Activated naive CD4-positive, alpha-beta T cell treated with anti-CD3 and anti-CD28 coated beads for 36 hours (primary cell): ENCODE measurements at places on chromosomes 13 and 19. TPM values are rescaled to one million over a fixed set of nuclear protein-coding genes. Genes with fewer than 3 reads are reported as not detected.

GRCh38 chr13:38730332-38730731 lies 43.5 kb downstream of the FREM2 start:
- no peak for DNase-seq

Gene SERTAD1
- 9.2 TPM for total RNA-seq

DNA sequence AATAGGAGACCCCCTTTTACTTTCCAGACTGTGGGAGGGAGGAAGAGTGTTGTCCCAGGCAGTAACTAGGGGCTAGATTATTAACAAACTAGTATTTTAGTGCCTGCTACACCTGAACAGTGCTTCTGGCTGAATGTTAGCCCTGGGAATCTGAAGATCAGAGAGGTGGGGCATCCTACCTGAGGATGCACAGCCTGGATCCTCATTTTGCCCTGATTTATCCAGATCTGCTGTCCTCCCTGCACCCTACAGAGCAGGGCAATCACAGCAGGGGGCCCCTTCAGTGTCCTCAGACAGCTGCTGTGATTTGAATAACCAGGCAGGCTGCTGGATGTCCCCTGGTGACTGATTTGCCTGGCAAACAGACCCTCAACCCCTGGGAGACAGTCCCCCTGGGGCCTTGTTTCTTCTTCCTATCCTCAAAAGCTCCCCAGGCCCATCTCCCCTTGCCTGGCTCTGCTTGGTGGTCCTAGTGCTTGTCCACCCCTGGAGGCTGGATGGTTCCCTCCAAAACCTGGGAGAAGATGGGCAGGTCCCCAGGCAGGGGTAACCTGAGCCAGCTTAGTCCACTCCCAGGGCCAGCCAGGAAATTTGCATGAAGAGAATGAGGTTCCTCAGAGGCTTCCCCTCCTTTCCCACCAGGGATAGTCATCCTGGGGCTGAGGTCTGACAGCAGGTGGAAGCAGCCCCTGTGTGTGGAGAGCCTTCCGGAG lies at the start of gene OVOL3:
OVOL3 (plus strand) TSS at position 657 of the 713 bp plus-strand sequence. CDS start 60 bp downstream, outside the sequence.
- no peak for DNase-seq

DNA sequence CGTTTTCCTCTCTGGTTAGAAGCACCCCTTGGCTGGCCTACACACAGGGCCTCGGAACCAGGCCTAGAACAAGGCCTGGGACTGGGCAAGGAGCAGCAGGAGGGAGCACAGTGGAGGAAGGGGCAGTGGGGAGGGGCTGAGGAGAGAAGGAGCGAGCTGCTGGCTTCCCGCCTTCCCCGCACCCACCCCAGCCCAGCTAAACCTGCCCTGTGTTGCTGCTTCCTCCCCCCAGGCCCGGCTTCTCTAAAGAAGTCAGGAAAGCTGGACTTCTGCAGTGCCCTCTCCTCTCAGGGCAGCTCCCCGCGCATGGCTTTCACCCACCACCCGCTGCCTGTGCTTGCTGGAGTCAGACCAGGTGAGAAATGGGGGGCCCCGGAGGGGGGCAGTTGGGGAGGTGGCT lies 24.3 kb downstream of the LYL1 start:
- no peak for DNase-seq

Gene DMKN
- total RNA-seq: 0.86 TPM

Gene MEIS3
- total RNA-seq: not detected

DNA sequence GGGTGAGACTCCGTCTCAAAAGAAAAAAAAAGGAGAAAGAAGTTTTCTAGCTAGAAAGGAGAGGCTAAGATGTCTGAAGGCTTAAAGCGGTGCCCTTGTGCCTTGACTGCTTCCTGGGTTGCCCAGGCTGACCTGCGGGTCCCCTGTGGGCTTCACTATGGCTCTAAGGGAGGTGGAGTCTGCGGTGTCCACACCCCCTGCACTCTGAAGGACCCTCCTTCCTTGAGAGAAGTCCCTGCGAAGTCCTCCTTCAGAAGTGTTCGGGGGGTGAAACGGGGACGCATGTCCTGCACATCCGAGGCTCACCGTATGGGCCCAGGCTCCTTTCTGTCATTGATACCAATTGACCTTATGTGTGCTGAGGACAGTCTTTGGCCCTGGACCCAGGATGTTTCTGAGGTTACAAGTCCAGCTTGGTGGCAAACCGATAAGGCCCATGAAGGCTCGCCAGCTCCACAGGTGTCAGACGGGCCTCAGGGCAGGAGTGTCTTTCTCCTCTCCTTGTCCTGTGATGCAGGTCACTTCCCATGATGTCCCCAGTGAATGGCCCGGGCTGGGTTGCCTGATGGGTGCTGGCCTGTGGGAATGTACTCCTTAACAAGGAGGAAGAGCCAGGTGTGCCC lies 11.6 kb upstream of the RNF113B start:
- DNase-seq: no peak

Gene FFAR2
- not detected for total RNA-seq

DNA sequence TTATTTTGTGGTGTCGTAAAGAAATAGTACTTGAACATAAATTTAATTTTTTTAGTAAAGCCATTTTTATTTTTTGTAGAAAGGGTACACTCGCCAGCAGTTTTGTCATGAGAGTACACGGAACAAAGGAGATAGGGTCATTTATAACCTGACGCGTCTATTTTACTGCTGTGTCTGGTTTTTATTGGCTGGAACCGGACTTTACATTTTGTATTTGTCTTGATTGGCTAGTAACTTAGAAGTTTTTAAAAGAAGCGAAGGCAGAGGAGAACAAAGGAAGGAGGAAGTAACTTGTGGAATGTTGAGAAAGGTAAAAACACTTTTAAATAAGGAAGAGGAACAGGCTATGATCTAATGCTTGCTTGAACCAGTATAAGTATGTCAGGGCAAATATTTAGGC lies 43.5 kb downstream of the TRPM4 start:
- no peak for DNase-seq

DNA sequence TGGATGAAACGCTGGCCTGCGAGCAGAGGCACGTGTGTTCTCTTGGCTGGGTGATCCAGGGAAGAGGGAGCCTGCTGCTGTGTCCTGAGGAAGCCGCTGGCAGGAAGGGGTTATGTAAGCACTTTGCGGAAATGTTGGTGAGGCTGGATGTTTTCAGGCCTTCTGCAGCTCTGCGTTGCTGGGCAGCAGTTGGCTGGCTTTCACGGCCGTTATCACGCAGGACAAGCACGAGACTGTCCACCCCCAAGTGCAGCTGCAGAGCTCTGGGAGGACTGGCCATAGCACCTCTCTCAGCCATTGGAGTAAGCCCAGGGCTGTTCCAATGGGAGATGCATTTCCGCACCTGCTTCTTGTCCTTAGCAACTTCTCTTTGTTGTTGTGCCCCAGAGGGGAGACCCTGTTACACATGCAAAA lies 146.9 kb upstream of the SOX21 start:
- no peak for DNase-seq

DNA sequence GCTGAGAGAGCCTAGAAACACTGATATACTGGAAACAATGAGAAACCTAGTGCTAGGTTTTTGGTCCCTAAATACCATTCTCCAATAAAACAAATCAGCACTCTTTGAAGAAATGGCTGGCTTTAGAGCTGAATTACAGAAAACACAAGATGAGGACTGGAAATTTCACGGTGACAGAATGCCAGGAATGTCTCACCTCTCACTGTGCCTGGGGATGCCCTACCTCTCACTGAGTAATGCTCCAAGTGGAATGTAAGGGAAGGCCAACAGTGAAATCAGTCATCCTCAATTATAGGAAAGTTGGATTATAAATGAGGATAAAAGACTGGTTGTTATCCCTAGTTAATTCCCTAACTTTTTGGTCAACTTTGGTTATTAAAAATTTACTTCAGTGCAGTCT lies 259.0 kb downstream of the NALCN start:
- DNase-seq: no peak

Gene KLK4
- not detected for total RNA-seq
